ENCODE measurements at places on chromosomes 16 and 17. TPM values are rescaled to one million over a fixed set of nuclear protein-coding genes. Genes with fewer than 3 reads are reported as not detected.

Gene FAM171A2
- total RNA-seq = 6.2 TPM

Gene C17orf67
- total RNA-seq = 1.3 TPM

Gene EVPLL
- not detected for total RNA-seq

Gene ITGAD
- not detected for total RNA-seq

Gene SLC16A6
- 0.50 TPM for total RNA-seq

Gene DHRS7C
- total RNA-seq = not detected

Gene OR4D1
- not detected for total RNA-seq

Gene C16orf92
- not detected for total RNA-seq

Gene LGALS9B
- total RNA-seq = not detected

Gene OR2C1
- not detected for total RNA-seq

Gene SEZ6L2
- 3.4 TPM for total RNA-seq

Gene CNTNAP4
- total RNA-seq = not detected

Gene DBNDD1
- 2.2 TPM for total RNA-seq

Gene TSNAXIP1
- total RNA-seq = 1.2 TPM

Gene OR1E2
- not detected for total RNA-seq

Gene DNAI2
- total RNA-seq = not detected

Gene KRT28
- total RNA-seq = not detected

Gene EFNB3
- 0.67 TPM for total RNA-seq

Gene KRT14
- total RNA-seq = not detected

Gene KRT31
- not detected for total RNA-seq
